ENCODE measurements at places on chromosomes 4 and X.

GRCh38 chrX:10233173-10233572 lies 76.4 kb downstream of the CLCN4 start:
- DNase-seq = no peak

GRCh38 chr4:13584481-13584880 lies 40.2 kb upstream of the NKX3-2 start:
- no peak for DNase-seq

DNA sequence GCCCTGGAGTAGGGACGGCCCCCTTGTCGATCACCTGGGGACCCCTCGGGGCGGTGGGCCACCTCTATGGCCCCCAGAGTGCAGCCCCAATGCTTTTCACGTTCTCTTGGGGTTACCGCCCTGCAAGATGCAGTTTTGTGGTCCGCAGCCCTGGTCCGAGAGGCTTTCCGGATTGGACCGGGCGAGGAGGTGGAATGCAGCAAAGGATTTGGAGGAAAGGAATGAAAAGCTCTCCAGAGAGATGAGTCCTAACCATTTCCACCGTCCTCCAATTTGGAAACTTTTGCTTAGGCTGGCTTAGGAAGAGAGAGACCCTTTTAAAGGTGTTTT lies 601 bp downstream of the SLC25A43 start:
- no peak for DNase-seq

DNA sequence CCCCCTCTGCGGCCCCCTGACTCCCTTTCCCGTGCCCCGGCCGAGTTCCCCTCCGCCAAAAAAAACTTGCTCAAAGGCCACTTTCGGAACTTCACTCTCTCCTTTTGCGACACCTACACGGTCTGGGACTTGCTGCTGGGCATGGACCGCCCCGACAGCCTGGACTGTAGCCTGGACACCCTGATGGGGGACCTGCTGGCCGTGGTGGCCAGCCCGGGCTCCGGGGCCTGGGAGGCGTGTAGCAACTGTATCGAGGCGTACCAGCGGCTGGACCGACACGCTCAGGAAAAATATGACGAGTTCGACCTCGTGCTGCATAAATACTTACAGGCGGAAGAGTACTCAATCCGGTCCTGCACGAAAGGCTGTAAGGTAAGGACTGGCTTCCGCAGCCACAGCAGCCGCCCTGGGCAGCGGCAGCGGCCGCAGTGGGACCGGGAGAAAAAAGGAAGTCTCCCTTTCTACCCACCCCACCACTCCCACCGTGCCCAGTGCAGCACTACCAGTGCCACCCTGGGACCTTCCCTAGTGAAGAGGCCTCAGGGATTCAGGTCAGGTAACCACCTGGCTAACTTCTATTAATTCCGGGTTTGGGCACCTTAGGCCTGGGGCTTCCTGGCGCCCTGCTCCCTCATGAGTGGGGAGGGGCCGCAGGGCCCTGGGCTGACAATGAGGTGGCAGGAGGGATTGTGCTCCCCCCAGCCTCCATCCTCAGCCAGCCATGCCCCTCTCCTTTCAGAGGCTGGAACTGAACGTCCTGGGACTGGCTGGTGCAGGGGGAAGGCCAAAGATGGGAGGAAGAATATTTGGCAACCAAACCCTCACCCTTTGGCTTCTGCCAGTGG lies 1.9 kb downstream of the NALF2 start:
- no peak for DNase-seq

DNA sequence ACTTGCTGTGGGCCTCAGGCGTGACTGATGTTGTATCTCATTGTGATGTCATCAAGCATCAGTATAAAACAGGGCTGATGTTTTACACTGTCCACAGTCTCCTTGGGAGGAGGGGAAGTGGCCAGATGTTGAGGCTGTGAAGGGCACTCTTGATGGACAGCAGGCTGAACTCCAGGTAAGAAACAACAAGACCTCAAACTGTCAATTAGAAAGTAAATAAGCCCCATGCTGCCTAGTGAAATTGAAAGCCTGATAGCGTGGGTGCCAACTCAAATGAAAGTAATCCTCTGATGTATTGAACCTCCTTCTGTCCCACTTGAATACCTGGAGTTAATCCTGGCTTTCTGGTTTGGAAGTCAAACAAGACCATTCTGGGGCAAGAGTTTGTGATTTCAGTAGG lies 19.7 kb downstream of the VSIG1 start:
- no peak for DNase-seq

Measured in activated T-cell treated with anti-CD3 and anti-CD28 coated beads for 48 hours (primary cell).